ENCODE measurements at places on chromosomes 5 and 9.

GRCh38 chr5:88503041-88503345, 234.3 kb upstream of the TMEM161B start:
- no peak for DNase-seq

- DNase-seq = peak; percentile 30
These were observed 119.7 kb upstream of the TARS1 start for GRCh38 chr5:33321026-33321425.

GRCh38 chr5:155943516-155944407, 383.2 kb upstream of the SGCD start:
- DNase-seq = no peak

DNA sequence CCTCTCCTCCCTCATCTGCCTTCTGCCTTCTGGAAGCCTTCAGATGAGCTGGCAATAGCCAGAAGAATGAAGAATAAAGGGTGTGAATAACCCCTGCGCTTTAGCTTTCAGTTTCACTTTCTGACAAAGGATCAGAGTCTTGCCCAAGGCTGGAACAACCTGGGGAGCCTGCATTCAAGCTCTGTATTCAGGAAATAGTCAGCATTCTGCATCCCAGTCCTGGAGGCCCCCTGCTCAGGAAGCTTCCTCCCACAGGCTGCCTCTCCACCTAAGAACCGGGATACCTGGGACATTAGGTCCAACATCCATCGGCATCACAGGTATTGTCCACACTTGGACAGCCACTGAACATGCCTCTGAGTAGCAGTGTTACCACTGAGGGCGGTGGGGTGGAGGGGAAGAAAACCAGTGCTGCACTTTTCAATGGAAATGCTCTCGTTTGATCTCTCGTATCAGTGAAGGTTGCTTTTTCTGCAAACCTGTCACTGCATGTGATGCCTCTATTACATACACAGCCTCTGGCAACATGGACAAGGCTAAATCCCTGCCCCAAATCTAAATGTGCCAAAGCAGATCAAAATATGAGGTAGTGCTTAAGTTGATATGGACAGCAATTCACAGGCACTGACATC, 39.8 kb upstream of the ACO1 start:
- DNase-seq = no peak

DNA sequence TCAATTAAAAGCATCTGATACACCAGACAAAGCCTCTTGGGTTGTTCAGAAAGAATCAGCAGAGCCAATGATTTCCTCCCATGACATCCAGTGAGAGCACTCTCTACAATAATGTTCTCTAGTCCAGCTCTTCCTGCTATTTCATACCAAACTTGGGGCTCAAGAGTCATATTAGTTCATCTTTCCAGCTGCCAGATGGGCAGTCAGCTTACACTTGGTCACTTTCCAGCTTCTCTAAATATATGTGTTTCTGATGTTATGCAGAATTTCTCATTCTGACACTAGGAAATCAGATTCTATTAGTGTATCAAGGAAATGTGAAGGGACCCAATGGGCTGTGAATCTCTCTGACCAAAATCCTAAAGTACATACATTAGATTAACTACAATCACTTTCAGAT, 148.9 kb downstream of the ENC1 start:
- no peak for DNase-seq

DNA sequence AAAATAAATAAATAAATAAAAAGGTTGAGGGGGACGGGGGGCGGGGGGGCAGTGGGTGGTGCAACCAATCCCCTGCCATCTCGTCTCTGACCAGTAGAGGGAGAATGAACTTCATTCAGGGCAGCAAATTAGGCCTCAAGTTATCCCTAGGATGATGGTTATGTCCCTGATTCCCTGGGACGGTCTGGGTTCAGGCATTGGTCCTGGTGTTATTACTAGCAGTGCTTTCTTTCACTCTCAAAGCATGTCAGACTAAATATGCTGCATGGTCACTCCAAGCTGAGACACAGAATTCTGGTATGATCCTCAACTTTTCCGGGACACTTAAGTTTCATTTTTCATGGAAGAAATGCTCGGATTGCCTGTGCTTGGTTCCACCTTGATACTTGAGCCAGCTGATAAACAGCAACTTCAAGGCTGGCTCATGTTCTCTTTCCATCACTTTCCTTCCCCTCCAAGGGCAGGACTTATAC, 59.4 kb downstream of the DAP start:
- no peak for DNase-seq

- no peak for DNase-seq
These were observed 11.1 kb downstream of the FCN2 start for GRCh38 chr9:134891713-134892112.

- DNase-seq = no peak
These were observed 194.3 kb downstream of the PALM2AKAP2 start for GRCh38 chr9:109974143-109974917.

GRCh38 chr5:108521841-108522506, 140.1 kb upstream of the FBXL17 start:
- peak; percentile 7 for DNase-seq

- DNase-seq = no peak
These were observed 217.7 kb downstream of the C9orf50 start for GRCh38 chr9:129402931-129403778.

DNA sequence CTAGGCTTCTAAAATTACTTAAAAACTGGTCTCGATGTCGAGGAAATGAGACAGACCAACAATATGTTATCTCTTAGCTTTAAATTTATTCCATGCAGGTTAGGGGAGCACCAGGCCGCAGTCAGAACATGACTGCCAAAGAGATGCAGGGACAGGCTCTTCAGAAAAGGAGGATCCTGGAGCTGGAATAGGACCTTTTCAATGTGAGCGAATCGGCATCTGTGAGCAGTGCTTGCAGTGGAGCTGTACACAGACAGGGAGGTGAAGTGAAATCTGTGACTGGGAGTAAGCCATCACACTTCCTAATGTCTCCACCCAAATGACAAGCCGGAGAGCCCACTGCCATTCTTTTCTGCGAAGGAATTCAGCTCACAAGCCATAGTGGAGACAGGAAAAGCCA, 78.2 kb downstream of the EFNA5 start:
- DNase-seq = no peak

- peak; percentile 72 for DNase-seq
These were observed at the start of gene BASP1 for GRCh38 chr5:17217493-17218352. BASP1 (plus strand) TSS chr5:17217631; CDS start chr5:17275217, 57,586 bp downstream.

GRCh38 chr9:110030632-110031031, 177.3 kb downstream of the C9orf152 start:
- DNase-seq = no peak

- no peak for DNase-seq
These were observed 11.2 kb upstream of the RIC1 start for GRCh38 chr9:5617749-5618148.

DNA sequence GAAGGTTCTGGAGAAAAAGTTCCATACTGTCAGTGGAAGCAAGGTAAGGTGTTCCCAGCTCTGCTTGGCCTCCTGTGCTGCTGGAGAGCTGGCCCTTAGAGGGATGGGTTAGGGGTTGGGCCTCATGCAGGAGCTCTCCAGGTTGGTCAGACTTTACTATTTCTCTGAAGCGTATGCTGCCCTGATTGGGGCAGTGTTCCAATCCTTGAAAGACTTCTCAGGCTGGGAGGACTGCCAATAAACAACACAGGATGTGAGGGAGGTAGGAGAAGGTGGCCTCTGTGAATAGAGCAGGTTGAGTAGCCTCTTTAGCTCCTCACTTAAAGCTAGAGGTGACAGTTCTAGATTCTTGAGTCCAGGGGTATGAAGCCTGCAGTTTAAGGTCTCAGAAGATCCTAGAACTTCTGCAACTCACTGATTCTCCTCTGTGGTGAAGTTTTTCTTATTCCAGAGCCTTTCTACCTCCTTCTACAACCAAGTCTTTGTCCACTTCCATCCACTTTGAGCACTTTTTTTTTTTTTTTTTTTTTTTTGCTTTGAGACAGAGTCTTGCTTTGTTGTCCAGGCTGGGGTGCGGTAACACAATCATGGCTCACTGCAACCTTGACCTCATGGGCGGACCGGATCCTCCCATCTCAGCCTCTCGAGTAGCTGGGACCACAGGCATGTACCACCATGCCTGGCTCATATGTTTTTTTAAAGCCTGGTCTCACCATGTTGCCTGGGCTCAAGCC, 3.0 kb downstream of the HNRNPAB start:
- DNase-seq = peak; percentile 38

DNA sequence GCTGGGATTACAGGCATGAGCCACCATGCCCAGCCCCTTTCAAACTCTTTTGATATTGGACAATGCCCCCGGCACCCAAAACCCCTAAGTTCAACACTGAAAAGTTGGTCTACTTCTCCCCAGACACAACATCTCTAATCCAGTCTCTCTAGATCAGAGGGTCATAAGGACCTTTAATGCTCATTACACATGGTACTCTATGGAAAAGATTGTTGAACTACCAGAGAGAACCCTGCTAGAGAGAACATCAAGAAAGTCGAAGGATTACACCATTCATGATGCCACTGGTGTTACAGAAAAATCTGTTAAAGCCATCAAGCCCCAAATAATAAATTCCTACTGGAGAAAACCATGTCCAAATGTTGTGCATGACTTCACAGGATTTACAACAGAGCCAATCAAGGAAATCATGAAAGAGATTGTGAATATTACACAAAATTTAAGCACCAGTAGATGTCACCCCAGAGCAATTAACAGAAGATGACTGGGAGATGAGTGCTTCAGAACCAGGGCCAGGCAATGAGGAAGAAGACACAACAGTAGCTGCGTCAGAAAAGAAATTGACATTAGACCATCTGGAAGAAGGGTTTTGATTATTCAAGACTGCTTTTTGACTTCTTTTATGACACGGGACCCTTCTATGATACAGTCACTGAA, 28.3 kb upstream of the NIPAL4 start:
- no peak for DNase-seq

DNA sequence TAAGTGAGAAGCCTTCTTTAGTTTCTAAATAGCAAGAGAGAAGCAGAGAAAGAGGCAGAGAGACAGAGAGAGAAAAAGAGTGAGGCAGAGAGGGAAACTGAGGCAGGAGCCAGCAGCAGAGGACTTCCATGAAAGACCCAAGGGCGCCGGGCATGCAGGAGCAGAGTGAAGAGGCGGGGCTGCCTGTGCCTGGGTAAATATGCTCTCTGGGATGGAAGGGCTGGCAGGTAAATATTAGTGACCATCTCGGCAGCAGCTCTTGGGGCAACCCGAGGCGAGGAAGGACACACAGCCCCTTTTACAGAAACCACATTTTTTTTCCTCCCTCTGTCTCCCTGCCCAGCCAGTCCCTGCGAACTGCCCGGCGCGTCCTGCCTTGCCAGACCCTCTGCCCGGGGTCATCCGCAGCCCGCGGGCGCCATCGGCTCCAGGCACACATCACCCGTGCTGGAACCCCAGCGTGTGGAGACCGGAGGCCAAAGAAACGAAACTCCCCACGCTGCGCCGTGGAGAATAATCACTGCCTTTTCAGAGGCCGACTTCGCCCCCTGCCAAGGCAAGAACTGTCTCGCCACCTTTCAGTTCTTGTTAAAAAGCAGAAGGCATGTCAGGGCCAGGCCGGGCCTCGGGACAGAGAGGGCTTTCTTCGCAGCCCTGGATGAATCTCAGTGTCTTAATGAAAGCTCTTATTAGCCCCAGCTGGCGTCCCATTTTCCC, 61.3 kb downstream of the BOD1 start:
- no peak for DNase-seq

GRCh38 chr9:109101810-109102209, 17.9 kb downstream of the TMEM245 start:
- DNase-seq = no peak

- no peak for DNase-seq
These were observed 204.6 kb downstream of the PCSK1 start for GRCh38 chr5:96228408-96228807.

- no peak for DNase-seq
These were observed 1.5 kb downstream of the CRHBP start for GRCh38 chr5:76954383-76954763.

DNA sequence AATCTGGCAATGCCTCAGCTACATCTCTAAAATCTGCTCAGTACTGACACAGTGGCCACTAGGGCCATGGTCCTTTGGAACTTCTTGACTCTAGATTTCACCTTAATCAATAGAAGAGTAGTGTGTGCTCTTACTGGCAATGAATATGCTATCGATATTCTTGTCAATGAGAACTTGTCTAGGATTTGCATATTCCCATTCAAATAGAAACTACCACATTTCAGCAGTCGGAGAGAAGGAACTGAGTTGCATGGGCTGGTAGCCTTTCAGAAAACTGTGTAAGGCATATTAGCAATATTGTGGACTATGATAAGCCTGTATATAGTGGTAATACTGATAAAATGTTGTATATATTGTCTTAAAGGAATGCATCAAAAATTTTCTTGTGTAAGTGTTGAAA, 45.3 kb upstream of the NAA35 start:
- DNase-seq = no peak

- DNase-seq = no peak
These were observed 88.9 kb downstream of the CYFIP2 start for GRCh38 chr5:157354800-157355199.

DNA sequence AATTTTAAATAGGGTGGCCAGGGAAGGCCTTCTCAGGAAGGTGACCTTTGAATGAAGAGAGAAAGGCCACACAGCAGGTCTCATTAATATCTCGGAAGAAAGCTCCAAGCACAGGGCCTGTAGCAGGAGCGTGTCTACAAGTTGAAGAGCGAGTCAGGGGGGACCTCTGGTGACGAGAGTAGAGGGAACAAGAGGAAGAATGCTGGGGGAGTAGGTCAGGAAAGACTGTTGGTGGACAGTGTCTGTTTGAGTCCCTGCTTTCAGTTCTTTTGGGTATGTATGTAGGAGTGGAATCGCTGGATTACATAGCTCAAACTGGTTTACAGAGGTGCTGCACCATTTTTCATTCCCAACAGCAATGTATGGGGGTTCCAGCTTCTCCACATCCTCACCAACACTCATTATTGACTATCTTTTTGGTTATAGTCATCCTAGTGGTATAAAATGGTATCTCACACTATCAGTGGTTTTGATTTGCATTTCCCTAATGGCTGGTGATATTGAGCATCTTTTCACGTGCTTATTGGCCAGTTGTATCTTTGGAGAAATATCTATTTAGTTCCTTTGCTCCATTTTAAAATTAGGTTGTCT, 55.8 kb downstream of the NUP214 start:
- no peak for DNase-seq

DNA sequence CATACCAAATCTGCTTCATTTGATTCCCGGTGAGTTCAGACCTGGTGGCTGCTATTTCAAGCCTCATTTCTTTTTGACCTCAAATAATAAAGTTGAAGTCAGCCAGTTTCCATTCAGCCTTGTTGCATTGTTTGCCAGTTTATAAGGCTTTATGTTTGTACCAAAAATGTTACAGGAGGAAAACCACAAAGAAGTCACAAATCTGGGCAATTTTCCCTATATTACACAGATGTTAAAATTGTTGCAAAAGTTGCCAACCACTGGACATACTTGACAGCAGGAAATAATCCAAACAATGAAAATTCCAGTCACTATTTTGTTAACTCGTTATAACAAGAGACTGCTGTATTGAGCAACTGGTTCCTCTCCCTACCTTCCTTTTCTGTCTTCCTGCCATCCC, 1325.0 kb upstream of the DMAC1 start:
- no peak for DNase-seq

GRCh38 chr9:123418052-123418430, 62.0 kb downstream of the CRB2 start:
- DNase-seq = no peak

- DNase-seq = no peak
These were observed 82.4 kb upstream of the SAP30L start for GRCh38 chr5:154363411-154363810.

GRCh38 chr9:98481676-98482075, 226.2 kb upstream of the TBC1D2 start:
- DNase-seq = no peak

- no peak for DNase-seq
These were observed 70.5 kb upstream of the RAI14 start for GRCh38 chr5:34585601-34586104.

All from H54 (cell line).